ENCODE measurements at places on chromosomes 1 and 21.

- no peak for DNase-seq
These were observed 22.0 kb upstream of the KCNC4 start for GRCh38 chr1:110188035-110188618.

DNA sequence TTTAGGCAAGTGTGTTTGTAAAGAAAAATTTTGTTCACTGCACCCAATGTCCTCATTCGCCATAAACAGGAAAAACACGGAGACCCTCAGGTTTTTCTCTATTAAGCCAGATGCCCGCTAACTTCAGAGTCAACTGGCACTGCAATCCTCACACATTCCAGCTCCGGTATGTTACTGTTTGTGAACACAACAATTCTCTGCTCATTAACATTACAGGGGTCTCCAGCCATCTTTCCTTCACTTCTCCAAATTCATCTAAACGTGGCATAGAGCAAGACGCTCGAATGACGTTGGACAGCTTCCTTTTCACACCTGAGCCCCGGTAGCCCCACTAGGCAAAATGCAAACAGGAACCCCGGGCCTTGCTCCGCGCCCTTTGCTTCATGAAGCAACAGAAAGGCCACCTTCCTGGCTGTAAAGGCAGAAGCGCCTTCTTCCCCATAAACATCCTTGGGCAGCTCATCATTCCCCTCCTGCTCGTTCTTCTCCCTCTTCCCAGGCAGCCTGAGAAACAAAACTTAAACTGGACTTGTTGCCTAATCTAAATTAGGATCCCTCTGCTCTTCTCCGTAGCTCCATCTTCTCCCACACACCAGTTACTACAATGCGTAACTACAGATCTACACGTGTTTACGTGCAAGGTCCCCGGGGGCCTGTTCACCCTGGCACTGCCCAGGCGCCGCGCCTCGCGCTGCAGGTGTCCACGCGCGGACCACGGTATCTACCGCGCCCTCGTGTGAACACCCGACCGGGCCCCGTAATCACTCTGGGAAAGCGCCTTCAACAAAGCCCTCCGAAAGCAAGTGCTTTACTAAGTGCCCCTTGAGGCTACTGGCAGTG lies 1.2 kb downstream of the LBR start:
- DNase-seq = no peak

- no peak for DNase-seq
These were observed 56.7 kb downstream of the ZP4 start for GRCh38 chr1:237834048-237834447.

GRCh38 chr1:5659606-5660005 lies 332.6 kb downstream of the NPHP4 start:
- no peak for DNase-seq

DNA sequence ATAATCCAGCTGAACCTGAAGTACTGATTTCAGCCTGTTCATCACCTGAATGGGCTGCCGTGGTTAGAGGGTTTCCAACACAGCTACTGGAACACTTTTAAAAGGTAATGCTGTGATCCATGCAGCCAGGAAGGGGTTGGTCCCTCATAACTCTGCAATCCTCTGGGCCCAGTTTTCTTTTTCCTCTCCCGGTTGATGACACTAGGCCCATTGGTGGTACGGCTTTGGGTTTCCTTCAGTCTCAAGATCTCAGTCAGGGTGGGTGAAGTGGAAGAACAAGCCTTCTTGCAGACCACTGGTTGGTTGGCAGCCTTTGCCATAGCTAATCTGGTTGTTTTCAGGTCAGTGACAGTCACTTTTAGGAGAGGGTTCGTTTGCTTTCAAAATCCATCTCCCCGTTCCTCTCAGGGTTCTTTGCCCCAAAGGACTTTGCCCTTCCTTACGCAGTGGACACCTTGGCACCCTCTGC lies 502 bp upstream of the SLC35A3 start:
- no peak for DNase-seq

DNA sequence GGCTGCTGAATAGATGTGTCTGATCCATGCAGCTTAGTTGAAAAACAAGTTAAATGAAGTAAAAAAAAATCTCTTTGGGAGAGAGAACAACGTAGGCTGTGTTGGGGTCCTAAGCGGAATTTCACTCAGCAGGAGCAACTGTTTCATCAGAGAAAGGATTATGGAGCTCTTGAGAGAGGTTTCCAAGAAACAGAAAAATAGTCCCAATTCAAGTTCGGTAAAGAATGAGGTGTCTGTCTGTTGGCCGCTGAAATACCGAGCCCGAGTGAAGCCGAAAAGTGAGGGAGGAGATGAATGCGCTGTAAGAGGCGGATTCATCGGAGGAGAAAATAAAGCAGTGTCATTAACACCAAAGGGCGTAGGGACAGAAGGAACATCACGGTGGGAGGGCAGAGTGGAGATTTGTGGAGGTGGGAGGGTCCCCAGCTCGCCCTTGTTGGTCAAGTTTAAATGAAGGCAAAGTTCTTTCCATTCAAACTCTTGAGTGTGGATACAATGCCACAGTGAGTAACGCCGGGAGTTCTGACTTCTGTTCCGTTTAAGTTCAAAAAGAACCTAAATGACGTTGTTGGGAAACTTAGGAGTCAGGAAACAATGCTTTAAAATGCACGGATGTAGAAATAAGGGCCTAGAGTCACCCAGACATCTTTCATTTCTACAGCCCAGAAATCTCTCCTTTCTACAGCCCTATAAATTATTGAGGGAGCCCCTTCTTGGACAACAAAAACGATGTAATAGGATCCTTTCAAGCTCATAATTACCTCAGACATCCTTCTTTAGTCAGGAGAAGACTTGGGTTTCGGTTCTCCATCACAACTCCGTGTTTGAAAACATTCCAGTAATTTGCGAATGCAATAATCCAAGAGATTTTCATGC lies 15.6 kb upstream of the SLC45A1 start:
- DNase-seq = no peak

DNA sequence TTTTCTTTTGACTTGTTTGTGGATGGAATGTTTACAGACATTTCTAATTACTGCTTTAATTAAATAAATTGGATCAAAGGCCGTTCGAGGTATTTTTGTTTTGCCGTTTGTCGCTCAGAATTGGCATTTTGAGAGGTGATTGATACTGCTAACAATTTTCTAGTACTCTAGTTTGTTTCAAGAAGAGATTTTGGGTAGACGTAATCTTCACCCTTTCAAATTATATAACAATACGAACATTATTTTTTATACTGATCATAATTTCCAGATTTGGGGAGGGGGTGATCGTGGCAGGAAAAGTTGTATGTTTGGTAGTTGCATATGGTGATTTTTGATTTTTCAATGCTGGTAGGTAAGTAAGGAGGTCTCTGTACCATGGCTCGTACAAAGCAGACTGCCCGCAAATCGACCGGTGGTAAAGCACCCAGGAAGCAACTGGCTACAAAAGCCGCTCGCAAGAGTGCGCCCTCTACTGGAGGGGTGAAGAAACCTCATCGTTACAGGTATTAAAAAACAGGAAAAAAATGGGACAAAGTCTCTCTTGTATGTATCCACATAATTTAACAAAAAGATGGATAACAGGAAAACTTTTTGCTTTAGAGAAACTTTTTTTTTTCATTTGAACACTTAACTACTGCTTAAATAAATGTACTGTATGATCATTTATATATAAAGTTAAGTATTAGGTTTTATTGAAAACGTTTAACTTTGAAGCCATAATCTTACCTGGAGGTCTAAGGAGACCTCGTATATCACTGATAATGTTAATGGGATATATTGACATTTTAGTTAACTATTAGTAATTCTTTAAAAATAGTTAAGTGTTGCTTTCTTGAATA lies 1.7 kb downstream of the H3-3A start:
- no peak for DNase-seq

DNA sequence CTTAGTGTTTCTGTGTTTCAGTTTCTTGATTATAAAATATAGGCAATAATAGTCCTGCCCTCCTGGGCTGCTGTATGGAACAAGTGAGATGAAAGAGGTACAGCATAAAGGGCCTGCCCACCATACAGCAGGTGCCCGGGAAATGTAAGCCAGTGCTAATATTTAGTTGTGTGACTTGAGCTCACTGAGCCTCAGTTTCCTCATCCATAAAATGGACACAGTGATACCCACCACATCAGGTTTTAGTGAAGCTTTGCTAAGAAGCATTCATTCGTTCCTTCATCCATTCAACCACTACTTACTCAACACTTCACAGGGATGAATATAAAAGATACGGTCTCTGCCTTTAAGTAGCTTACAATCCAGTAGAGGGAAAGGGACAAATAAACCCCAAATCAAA lies 19.9 kb downstream of the CNTN2 start:
- DNase-seq = no peak

Data from GDM1 (cell line).